Urinary bladder (tissue), 4 donors: ENCODE measurements at places on chromosomes 16 and 17. TPM values are rescaled to one million over a fixed set of nuclear protein-coding genes. Genes with fewer than 3 reads are reported as not detected.

DNA sequence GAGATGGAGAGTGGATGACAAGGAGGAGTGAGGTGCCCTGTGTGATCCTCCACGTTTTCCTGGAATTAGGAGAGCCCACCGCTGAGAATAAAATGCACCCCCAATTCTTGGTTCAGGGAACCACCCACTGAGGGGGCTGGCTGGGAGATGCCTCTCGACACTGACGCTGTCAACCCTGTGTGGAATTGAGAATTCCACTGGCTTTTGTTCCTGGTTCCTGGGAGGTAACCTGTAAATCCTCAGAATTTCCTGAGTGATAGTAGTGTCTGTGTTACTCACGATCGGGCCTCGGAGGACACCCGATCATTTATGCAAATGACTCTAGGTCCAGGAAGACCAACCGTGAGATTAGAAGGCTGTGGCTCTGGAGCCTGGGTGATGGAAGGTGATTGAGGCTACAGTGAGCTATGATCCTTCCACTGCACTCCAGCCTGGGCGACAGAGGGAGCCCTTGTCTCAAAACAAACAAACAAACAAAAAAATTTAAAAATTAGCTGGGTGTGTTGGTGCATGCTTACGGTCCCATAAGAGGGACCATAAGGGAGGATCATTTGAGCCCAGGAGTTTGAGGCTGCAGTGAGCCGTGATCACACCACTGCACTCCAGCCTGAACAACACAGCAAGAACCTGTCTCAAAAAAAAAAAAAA, 11.7 kb upstream of the PRPSAP1 start:
- DNase-seq: no peak

DNA sequence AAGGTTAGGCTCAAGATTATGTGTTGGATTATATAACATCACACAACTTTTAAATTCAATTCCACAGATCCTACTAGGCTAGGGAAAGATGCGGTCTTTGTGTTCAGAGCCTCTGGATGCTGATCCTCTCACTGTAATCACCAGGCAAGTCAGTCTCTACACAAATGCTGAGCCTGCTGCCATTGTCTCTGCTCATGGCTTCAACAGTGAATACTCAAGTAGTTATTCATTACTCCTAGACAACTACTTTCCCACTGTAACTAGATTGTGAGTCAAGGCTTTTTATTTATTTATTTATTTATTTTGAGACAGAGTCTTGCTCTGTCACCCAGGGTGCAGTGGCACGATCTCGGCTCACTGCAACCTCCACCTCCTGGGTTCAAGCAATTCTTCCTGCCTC, 15.8 kb upstream of the NDUFAB1 start:
- no peak for DNase-seq

DNA sequence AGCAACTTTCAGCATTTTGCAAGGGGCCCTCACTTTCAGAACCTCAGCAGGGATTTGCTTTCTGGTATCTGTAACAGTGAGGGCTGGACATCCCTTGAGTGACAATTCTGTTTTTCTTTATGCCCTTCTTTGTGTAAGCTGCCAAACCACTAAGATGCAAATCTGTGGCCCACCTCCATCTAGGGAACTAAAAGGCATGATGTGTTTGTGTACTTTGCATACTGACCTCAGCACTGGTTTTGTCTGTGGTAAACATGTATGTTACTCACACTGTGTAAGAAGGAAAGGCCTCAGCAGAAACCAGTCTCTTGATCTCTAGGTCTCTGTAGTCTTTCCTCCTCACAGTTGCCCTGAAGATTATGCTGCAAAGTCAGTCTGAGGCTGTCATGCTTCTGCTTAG, 396.6 kb upstream of the DYNLRB2 start:
- no peak for DNase-seq

- no peak for DNase-seq
Observed at GRCh38 chr17:75493476-75494129, 21.7 kb downstream of the CASKIN2 start.

DNA sequence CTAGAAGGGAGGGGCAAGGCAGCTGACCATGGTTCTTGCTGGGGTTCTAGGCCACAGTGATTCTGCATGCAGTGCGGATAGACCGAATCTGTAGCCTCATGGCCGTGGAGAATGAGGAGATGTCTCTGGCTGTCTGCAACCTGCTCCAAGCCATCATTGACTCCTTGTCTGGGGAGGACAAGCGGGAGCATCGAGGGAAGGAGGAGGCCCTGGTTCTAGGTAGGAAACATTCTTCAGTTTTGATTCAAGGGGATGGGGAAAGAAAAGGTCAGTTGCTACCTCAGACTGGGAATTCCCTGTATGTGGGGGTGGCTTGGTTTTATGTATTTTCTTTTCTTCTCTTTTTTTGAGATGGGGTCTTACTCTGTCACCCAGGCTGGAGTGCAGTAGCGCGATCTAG, 7.6 kb downstream of the UNC45B start:
- DNase-seq: no peak

DNA sequence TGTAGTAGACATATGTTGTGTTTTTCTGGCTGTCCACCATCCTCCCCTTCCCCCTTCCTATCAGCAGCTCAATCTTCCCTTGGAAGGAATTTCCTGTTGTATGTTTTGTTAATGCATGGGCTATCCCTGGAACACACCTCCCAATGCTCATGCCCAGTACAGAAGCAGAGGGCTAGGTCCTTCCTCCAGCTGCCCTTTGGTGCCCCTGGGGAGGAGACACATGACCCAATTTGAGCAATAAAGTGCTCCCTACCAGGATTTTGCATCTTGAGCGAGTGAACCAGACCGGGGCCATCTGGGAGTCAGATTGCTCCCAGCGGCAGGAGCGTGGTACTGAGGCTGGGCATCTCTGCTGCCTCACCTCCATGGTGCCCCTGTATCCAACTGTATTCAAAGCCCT, 141.5 kb upstream of the MED13 start:
- no peak for DNase-seq

GRCh38 chr16:23771027-23771426, 16.2 kb downstream of the CHP2 start:
- DNase-seq: peak; percentile 66

OTOA gene
- 0.42 TPM for total RNA-seq
